ENCODE measurements at places on chromosomes 7 and 10. TPM values are rescaled to one million over a fixed set of nuclear protein-coding genes. Genes with fewer than 3 reads are reported as not detected.

GRCh38 chr7:20232848-20233247 is 15.7 kb upstream of the MACC1 start:
- H3K27me3 ChIP-seq, result peaks cover 23% of the 10 kb centered on the region
- no peak overlapping the region for H3K4me3 ChIP-seq
- DNase-seq, result no peak
- H3K36me3 ChIP-seq, result no peaks in the 10 kb centered on the region

IL2RA gene
- total RNA-seq, result 698 TPM

DNA sequence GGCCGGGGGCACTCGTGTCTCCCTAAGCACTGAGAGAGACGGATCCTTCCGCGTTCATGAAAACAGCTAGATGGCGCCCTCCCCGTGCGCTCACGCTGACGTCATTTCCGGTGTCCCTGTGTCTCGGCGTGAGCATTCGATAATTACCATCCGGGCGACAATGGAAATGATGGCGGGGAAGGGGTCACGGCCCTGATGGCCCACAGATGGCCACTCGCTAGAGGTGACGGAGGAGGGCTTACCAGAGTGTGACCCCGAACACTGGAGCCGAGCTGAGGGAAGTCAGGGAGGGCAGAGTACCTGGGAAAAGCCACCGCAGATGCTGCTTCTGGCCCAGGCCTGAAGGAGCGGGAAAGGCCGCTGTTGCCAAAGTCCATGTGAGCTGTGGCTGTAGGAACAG is 222.9 kb downstream of the TCERG1L start:
- H3K4me1 ChIP-seq, result peaks cover 8% of the 10 kb centered on the region
- H3K4me3 ChIP-seq, result no peak overlapping the region
- H3K36me3 ChIP-seq, result no peaks in the 10 kb centered on the region

PHKG1 gene
- 1.3 TPM for total RNA-seq

COBL gene
- not detected for total RNA-seq

MYPN gene
- total RNA-seq, result not detected

- no peaks in the 10 kb centered on the region for H3K36me3 ChIP-seq
- H3K27me3 ChIP-seq, result no peaks in the 10 kb centered on the region
- peak; percentile 40 for DNase-seq
- no peak overlapping the region for H3K4me3 ChIP-seq
Measured at GRCh38 chr10:69051303-69051702, 36.6 kb upstream of the SRGN start.

SUN3 gene
- total RNA-seq, result not detected

ENTPD1 gene
- 0.99 TPM for total RNA-seq

DNA sequence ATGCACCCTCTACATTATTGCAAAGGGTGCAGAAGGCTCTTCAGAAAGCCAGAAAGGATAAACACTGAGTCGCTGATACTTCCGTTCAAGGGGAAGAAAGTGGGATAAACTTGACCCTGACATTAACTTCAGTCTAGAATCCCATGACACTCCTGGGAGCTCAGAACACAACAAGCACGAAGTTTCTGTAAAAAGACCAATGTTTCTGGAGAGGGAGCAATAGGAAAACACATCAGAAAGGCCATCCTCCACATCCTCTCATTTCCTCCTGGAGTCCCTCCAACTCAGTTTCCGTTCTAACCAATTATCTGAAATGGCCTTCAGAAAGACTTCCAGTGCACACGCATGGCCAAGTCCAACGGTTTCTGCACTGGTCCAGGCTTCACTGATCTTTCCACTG is 113.5 kb downstream of the SORBS1 start:
- H3K27me3 ChIP-seq, result peaks cover 8% of the 10 kb centered on the region
- no peak overlapping the region for H3K27ac ChIP-seq
- no peak for DNase-seq
- no peak overlapping the region for H3K4me3 ChIP-seq

OR2A42 gene
- total RNA-seq, result not detected

DNA sequence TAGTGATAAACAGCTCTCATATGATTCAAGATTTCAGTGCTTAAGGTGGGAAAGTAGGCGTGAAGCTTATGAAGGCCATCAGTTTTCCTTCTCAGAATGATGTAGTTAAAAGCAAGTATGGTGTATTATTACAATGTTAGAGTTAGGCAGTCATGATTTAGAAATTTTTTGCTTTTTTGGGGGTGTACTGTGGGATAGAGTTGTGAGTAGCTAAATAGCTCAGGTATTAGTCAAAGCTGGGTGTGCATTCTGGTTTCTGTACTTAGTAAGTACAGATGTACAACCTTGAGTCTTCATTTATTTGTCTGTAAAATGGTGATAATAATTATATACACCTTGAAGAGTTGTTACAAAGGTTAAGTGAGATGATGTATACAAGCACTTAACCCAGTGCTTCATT is 52.2 kb downstream of the R3HCC1L start:
- H3K4me1 ChIP-seq, result peaks cover 16% of the 10 kb centered on the region
- no peak overlapping the region for H3K27ac ChIP-seq
- H3K4me3 ChIP-seq, result no peak overlapping the region
- H3K27me3 ChIP-seq, result no peaks in the 10 kb centered on the region
- peaks cover 72% of the 10 kb centered on the region for H3K36me3 ChIP-seq

DNA sequence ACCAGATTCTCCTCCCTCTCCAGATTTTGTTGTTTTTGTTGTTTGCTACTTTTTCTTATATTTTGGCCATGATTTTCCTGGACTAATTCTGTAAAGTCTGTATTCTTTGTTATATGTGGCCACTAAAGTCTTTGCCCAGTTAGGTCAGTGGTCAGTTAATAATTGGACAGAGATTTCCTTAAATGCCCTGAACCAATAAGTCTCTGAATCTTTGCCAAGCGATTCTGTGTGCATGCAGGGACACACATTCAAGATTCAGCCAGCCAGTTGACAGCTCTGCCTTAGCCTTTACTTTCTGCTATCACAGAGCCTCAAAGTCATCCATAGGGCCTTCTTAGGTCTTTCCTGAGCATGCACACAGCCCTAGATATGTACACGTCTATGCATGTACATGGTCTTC is 11.0 kb upstream of the COL17A1 start:
- H3K27ac ChIP-seq, result no peak overlapping the region
- H3K4me3 ChIP-seq, result no peak overlapping the region
- no peak for DNase-seq
- H3K27me3 ChIP-seq, result no peaks in the 10 kb centered on the region
- H3K36me3 ChIP-seq, result no peaks in the 10 kb centered on the region

HTR7 gene
- total RNA-seq, result not detected

PDZD7 gene
- total RNA-seq, result 0.66 TPM

DNA sequence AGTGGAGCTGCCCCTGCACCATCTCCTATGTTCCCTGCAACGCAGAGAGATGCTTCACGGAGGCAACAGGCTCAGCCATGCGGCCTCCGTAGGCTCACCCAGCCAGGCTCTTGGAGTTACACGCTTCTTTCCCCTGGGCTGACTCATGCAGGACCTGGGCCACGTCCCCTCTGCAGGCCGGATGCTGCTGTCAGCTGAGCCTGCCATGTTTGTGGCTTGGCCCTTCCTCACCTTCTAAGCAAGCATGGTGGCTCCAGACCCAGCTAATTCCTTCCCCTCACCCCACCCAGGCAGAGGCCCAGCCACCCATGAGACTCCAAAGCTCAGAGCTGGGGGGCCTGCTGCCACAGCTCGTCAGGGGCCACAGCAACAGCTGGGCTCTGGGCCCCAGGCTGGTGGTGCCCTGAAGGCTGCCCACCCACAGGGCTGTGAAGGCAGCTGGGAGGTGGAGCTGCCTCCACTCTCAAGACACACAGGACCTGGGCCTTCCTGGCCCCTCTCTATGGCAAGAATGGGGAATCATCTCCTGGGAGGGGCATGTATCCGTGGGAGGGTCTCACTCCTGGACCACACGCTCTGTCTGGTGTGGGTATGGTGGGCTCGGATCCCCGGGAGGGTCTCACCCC is 219.6 kb downstream of the ELFN1 start:
- peaks cover 8% of the 10 kb centered on the region for H3K4me1 ChIP-seq
- H3K36me3 ChIP-seq, result peaks cover 19% of the 10 kb centered on the region

- no peak overlapping the region for H3K27ac ChIP-seq
- H3K4me1 ChIP-seq, result peaks cover 3% of the 10 kb centered on the region
- no peak for DNase-seq
- H3K4me3 ChIP-seq, result no peak overlapping the region
- no peaks in the 10 kb centered on the region for H3K27me3 ChIP-seq
Measured at GRCh38 chr10:129761981-129762956, 201.8 kb downstream of the EBF3 start.

DNA sequence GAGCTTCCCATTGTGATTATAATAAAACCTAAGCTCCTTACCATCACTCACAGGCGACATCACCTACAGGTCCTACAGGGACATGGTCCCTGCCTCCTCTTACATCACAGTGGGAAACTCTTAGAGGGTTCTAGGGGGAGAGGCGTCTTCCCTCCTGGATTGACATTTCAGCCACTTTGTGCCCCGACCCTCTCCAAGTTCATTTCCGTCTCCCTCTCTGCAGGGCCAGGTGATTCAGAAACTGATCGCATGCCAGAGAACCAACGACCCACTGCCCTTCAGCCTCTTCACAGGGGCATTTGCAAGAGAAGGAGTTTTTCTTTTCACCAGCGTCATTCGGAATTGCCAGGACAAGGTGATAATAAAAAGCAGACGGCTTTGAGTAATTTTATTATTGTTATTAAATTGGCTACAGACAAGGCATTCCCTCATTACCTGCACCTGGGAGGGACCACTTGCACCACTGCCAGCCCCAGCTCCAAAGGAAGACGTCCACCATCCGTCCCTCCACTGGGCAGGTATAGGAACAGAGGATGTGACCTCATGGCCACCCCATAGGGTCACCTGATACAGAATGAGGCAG is 85.8 kb upstream of the CUX1 start:
- DNase-seq, result no peak
- H3K4me1 ChIP-seq, result no peaks in the 10 kb centered on the region
- H3K27ac ChIP-seq, result no peak overlapping the region
- H3K4me3 ChIP-seq, result no peak overlapping the region
- H3K36me3 ChIP-seq, result no peaks in the 10 kb centered on the region

FAM200A gene
- 5.6 TPM for total RNA-seq

POU6F2 gene
- not detected for total RNA-seq

CTAGE4 gene
- 0.90 TPM for total RNA-seq

GRCh38 chr10:88121361-88121760 is 257.9 kb downstream of the PTEN start:
- H3K4me3 ChIP-seq, result no peak overlapping the region
- no peak overlapping the region for H3K27ac ChIP-seq
- no peak for DNase-seq
- no peaks in the 10 kb centered on the region for H3K36me3 ChIP-seq
- peaks cover 7% of the 10 kb centered on the region for H3K4me1 ChIP-seq

DNA sequence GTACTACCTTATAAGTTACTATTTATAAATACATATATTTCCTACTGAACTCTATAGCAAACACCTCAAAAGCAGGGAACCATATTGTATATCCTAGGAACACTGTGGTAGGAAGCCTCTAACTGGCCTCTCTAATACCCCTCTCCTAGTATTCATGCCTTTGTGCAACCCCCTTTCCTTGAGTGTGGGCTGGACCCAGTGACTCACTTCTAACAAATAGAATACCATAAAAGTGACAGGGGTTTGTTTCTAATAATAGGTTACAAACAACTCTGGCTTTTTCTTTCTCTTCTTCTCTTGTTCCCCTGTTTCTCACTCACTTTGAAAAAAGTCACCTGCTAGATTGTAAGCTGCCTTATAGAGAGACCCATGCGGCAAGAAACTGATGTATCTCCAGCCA is 51.6 kb upstream of the MACC1 start:
- H3K36me3 ChIP-seq, result no peaks in the 10 kb centered on the region
- no peak overlapping the region for H3K27ac ChIP-seq
- H3K4me1 ChIP-seq, result no peaks in the 10 kb centered on the region

GRCh38 chr7:65980478-65981250 is 1.3 kb downstream of the GUSB start:
- peak overlapping the region; percentile 88 for H3K4me3 ChIP-seq
- DNase-seq, result peak; percentile 64
- H3K4me1 ChIP-seq, result peaks cover 7% of the 10 kb centered on the region
- peak overlapping the region; percentile 89 for H3K27ac ChIP-seq

DNA sequence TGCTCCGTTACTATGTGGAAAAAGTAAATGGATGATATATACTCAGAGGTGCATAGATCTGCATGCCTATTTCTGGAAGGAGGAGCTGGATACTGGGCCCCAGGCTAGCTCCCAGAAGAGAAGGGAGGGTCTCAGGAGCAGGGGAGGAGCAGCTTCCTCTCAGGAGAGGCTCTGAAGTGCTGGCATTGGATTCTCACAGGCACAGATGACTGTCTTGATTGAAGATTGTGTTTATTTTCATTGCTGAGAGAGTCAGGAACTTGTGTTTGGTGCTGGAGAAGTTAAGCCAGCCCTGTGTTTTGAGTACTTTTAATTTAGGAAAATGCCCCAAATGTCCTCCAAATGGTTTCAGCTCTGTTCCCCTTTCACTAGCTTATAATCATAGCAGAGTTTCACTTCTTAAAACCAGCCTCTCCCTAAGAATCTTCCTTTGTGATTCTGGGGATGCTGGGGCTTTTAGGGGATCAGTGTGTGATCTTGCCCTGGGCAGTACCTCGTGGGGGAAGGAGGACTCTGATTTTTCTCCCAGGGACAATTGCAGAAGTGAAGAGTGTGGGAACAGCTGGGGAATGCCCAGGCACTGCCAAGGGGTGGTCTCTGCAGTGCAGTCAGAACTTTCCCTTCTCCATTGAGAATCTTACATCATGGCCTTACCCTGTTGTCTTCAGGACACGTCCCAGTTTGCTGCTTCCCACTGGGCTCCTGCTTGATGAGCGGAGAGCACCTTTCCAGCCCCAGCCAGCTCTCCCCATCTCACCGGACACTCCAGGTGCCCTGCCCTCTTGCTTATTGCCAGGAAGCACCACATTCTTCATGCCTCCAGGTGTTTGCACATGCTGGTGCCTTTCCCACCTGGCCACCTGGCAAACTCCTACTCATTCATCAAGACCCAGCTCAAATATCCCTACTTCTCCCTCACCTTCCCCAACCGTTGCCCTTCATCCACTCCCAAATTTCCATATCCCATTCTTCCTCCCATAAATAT is 102.8 kb downstream of the ARHGAP22 start:
- H3K27me3 ChIP-seq, result peaks cover 2% of the 10 kb centered on the region
- H3K4me3 ChIP-seq, result no peak overlapping the region
- no peaks in the 10 kb centered on the region for H3K4me1 ChIP-seq
- no peak for DNase-seq
- H3K27ac ChIP-seq, result no peak overlapping the region

CALY gene
- not detected for total RNA-seq

AGR3 gene
- total RNA-seq, result not detected

LAMB1 gene
- total RNA-seq, result 0.32 TPM

GRCh38 chr10:104589871-104590270 is 51.2 kb upstream of the SORCS3 start:
- H3K4me1 ChIP-seq, result peaks cover 18% of the 10 kb centered on the region
- H3K27me3 ChIP-seq, result no peaks in the 10 kb centered on the region
- H3K4me3 ChIP-seq, result no peak overlapping the region
- no peak overlapping the region for H3K27ac ChIP-seq

GRCh38 chr10:12944931-12945330 is 56.6 kb downstream of the CCDC3 start:
- no peak for DNase-seq
- no peak overlapping the region for H3K4me3 ChIP-seq
- no peaks in the 10 kb centered on the region for H3K36me3 ChIP-seq
- no peak overlapping the region for H3K27ac ChIP-seq
- no peaks in the 10 kb centered on the region for H3K4me1 ChIP-seq
- H3K27me3 ChIP-seq, result no peaks in the 10 kb centered on the region

DEPP1 gene
- 0.49 TPM for total RNA-seq

- no peaks in the 10 kb centered on the region for H3K4me1 ChIP-seq
- H3K27ac ChIP-seq, result no peak overlapping the region
- H3K27me3 ChIP-seq, result peaks cover 4% of the 10 kb centered on the region
- DNase-seq, result no peak
Measured at GRCh38 chr7:18552943-18553604, 57.5 kb downstream of the HDAC9 start.

TEX47 gene
- total RNA-seq, result not detected

SLIT1 gene
- 0.27 TPM for total RNA-seq

GRCh38 chr10:16649757-16650156 is 128.1 kb upstream of the C1QL3 start:
- no peak for DNase-seq
- no peak overlapping the region for H3K27ac ChIP-seq
- H3K36me3 ChIP-seq, result peaks cover 13% of the 10 kb centered on the region
- H3K4me1 ChIP-seq, result peaks cover 32% of the 10 kb centered on the region
- no peaks in the 10 kb centered on the region for H3K27me3 ChIP-seq
- no peak overlapping the region for H3K4me3 ChIP-seq

Measured in activated naive CD8-positive, alpha-beta T cell treated with anti-CD3 and anti-CD28 coated beads for 36 hours (primary cell).